ENCODE measurements at places on chromosomes 7 and 10.

DNA sequence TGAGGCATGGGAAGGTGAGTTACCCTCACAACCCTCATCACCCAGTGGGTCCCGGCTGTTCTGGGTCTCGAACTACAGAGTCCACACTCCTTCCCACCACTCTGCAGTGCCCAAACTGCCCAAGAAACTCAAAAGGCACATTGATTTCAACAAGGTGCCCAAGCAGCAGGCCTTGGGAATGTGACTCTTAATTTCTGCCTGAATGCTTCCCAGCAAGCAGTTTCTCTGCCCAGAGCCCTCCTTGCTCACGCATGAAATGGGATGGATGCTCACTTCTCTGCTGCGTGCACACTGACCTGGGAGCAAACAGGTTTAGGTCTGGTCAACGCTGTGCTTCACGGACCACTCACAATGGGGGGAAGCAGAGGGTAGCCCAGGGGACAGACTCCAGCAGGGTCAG lies 77.9 kb downstream of the GRB10 start:
- DNase-seq = no peak

DNA sequence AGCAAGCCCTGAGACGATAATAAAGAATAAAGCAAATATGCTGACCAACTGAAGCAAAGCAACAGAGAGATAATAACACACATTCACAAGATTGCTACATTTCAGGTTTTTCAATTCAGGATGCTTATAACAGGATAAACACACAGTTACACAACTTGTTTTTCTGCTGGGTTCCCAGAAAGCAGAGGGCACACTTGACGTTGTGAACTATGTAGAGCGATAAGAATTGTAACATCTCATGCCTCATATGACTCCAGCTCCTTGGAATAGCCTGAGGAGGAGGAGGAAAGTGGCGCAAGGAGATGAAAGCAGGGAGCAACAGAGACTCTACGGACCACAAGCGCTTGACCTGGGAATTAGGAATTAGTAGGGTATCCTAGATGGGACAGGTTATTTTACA lies 201.7 kb downstream of the SKAP2 start:
- no peak for DNase-seq

GRCh38 chr7:80785276-80785675 lies 133.6 kb downstream of the SEMA3C start:
- no peak for DNase-seq

DNA sequence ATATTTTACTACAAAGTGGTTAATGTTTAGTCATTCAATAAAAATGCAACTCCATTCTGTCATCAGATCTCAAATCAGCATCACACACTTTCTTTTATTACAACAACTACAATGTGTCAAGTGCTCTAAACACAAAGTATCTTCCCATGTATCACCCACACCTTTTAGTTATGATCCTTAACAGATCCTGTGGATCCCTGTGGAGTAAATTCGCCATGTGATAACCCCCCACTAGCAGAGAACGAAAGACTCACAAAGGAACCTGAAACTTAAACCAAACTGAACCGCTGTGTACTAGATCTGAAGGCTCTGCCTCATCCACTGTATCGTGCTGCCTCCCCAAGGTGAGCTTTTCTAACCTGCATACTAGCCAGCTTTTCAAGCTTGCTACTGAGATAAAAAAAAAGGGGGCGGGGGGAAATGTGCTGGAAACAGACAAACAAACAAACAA lies 1.7 kb downstream of the DPY19L1 start:
- no peak for DNase-seq

GRCh38 chr7:135364206-135364605 lies 130.6 kb downstream of the STRA8 start:
- DNase-seq = no peak
